ENCODE measurements at places on chromosomes 3 and 15. TPM values are rescaled to one million over a fixed set of nuclear protein-coding genes. Genes with fewer than 3 reads are reported as not detected.

The PLA2G4E gene
- total RNA-seq, result not detected

The IL20RB gene
- total RNA-seq, result 6.4 TPM

The SEMA7A gene
- total RNA-seq, result 12.0 TPM

The PGBD4 gene
- total RNA-seq, result 0.76 TPM

The COL6A6 gene
- not detected for total RNA-seq

The GOLGA8S gene
- not detected for total RNA-seq

The IQCF2 gene
- total RNA-seq, result not detected

The SLC9C1 gene
- not detected for total RNA-seq

The TMEM108 gene
- total RNA-seq, result 0.79 TPM

The PAK2 gene
- total RNA-seq, result 42.1 TPM

- no peak for DNase-seq
Observed at GRCh38 chr15:40471105-40471807, 472 bp downstream of the CHST14 start.

DNA sequence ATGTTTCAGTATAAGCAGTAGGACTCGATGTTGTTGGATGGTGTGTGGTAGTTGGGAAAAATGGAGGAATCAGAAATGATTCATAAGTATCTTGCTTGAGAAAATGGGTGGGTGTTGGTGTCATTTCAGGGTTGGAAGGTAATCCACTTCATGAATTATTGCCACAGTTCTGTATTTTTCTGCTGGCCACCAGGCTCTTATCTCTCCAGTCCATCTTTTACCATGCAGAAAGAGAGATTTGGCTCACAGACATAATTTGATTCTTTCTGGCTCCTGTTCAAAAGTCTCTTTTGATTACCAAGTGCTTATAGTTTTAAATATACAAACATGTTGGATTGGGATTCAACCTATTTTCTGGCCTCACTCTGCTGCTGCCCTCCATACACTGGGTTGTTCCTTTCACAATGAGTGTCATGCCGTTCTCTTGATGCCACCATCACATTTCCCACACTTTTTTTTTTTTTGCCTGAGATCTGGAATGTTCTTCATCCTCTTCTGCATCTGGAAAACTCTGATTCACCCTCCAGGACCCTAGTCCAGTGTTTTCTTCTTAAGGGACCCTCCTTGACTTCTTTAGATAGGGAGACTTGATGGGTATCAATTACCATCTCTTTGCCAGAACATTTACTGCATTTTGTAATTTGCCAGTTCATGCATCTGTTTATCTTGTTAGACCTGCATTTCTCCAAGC is 69.4 kb upstream of the GAP43 start:
- DNase-seq, result no peak

- peak; percentile 30 for DNase-seq
Observed at GRCh38 chr15:81170511-81170910, 26.2 kb upstream of the IL16 start.

GRCh38 chr3:183697610-183698317 is at the start of gene YEATS2:
Gene YEATS2, plus strand, starts transcription at chr3:183697797. Its CDS starts 17,366 bp downstream, at chr3:183715163.
- peak; percentile 79 for DNase-seq

DNA sequence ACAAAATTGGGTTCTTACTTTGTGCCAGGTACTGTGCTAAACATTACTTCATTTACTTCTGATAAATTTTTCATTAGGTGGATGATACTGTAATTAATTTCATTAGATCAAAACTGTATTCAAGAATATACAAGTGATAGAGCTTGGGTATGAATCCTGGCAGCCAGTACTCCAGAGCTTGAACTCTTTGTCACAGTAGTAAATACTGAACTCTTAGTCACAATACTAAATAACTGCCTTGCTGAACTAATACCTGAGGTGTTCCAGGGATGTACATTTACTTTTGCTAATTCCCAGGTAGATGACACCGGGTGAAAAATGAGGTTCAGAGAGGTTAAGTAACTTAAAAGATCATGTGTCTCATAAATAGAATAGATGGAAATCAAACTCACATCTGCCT is 20.3 kb downstream of the FXR1 start:
- DNase-seq, result no peak

DNA sequence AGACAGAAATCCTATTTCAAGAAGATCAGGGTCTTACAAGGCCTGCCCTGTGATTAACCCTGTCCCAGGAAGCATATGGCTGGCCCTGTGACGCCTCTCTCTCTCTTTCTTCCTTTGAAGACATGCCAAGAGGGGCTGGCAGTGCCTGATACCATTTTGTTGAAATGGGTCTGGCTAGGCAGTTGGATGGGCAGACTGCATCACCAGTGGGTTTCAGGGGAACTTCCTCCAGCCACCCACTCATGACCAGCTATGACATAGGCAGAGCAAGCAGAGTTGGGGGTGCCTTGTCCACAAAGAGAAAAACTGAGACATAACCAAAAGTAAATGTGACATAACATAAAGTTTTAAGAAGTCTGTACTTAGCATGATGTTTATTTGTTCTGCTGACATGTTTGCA is 31.4 kb upstream of the MANF start:
- peak; percentile 67 for DNase-seq

DNA sequence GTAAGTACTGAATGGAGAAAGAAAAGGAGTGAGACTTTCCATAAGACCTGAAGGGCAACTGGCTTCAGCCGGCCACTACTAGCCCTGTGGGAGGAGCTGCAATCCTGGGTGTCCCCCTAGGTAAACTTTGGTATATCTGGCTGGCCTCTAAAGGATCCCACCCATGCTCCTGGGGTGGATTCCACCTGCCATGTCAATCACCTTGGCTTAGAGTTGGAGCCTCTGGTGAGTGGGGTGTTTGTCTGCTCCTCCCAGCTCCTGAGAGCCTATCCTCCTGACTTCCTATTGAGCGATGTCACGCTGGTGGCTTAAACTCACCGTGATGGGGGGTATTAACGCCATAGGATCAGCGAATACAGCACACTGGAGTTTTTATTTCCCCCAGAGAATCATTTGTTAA is 2.6 kb downstream of the SPTBN5 start:
- DNase-seq, result no peak

DNA sequence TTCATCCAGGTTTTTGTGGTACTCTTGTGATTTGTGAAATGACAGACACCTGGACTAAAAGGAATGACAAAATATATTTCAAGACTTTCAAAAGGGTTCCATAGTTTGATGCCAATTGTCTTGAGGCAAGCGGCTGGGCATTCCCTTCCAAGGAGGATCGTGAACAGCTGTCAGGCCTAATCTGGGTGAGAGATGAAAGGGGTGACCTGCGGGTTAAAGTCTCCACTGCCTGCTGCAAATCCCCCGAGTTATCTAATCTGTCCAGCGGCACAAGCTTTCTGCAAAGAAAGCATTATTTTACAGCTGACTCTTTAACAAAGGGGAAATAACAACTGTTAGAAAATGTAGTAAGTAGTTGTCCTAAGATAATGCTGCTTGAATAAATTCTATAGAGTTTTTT is 128.7 kb upstream of the MB21D2 start:
- DNase-seq, result no peak

- no peak for DNase-seq
Observed at GRCh38 chr3:158100681-158101080, 5.5 kb downstream of the SHOX2 start.

DNA sequence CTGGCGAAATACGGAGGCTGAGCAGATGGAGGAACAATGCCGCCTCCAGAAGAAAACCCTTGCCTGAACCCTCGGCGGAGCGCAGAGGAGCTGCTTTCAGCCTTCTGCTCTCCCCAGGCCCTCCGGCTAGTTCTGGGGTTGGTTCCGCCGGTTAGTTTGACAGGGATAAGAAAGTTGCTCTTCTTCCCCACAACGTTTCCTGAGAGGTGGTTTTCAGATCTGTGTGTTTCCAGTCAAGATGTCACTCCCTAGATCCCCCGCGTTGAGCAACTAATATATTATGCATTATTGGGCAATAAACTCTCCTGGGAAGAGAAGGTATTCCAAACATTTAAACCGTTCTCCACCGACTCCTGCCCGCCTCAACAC is 551 bp downstream of the NLGN1 start:
- DNase-seq, result no peak

GRCh38 chr15:78046796-78047341 is 30.6 kb downstream of the TBC1D2B start:
- no peak for DNase-seq

DNA sequence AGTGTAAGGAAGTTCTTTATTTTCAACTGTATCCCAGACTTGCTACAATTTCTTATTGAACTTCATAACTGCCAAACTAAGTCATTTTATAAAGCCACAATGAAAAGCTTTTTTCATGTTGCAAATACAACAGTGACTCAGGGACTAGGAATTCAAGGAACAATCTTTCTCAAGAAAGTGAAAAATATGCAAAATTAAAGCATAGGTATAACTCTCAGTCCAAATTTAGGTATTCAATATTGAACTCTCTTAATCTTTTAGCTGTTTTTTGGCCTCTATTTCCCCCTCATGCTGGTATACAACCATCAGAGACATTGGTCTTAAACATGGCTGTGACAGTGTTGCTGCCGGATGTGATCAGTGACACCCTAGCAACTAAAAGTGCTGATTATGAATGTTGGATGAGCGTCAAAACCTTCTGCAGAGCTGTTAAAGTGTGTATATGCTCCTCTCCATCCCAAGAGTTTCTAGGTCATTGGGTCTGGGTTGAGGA is 476.9 kb downstream of the ZNF385D start:
- no peak for DNase-seq

DNA sequence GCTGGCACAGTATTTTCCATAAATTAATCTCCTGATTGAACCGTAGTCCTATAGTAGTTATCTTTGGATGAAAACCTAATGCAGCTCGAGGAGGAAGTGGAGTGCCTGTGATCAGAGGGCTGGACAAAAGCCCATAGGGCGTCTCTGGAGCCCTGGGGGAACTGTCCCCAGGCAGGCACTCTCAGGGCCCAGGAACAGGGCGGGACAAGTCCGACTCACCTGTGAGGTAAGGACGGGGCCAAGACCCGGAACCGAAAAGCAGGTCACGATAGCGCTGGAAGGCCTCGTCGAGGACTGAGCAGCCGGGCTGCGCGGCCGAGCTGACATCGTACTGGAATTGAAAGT is 341 bp downstream of the HEXA start:
- DNase-seq, result no peak

- DNase-seq, result no peak
Observed at GRCh38 chr3:124516333-124516732, 213.9 kb upstream of the UMPS start.

DNA sequence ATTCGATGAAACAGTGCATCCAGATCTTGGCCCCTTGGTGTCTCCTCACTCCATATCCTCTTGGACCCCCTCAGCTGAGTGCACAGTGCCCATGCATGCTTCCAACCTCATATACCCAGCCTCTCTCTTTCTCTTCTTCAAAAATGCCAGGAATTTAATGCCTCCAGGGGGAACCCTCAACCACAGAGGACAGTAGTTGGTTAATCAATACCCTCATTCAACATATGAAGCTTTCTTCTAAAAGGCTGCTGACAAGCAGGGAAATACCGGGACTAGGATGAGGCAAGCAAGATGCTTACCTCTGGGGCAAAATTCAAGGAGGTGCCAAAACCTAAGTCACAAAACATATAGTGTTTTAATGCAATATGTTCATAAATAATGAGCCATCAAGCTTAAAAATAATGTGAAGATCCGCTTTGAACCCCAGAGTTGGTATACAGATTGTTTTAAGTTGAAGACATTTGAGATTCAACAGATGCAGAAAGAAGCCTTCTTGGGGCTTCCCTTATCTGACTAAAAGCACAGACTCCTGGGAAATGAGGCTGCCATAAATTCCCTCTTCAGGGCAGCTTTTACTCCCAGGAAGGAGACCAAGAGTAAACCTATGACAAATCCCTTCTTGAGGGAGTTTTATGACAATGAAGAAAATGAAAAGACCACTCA is 48.2 kb upstream of the FHIT start:
- no peak for DNase-seq

DNA sequence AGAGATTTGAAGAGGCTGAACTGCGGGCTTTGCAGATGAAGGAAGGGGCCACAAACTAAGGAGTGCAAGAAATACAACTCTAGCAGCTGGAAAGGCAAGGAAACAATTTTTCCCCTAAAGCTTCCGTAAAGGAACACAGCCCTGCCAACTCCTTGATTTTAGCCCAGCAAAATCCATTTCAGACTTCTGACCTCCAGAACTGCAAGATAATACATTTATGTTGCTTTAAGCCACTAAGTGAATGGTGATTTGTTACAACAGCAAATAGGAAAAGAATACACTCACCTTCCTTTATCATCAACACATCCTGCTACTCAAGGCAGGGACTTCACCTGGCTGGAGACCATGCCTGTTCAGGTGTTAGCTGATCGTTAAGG is 119.3 kb upstream of the NR2E3 start:
- DNase-seq, result no peak

DNA sequence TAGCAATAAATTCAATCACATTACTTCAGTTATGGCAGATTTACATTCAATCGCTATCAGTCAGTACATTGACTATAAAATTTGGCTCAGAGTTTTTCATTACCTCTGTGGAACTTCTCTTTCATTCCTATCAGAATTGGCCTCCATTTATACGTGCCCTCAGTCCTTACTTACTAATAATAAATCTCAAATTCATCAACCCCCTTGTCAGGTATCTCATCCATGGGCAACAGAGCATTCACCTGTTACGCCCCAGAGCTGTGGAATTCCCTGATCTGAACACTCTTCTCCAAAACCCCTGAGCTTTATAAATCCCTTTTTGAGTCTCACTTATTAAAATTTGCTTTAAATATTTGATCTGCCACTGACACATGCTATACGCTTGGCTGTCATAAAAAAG is 492.9 kb downstream of the GBE1 start:
- no peak for DNase-seq

DNA sequence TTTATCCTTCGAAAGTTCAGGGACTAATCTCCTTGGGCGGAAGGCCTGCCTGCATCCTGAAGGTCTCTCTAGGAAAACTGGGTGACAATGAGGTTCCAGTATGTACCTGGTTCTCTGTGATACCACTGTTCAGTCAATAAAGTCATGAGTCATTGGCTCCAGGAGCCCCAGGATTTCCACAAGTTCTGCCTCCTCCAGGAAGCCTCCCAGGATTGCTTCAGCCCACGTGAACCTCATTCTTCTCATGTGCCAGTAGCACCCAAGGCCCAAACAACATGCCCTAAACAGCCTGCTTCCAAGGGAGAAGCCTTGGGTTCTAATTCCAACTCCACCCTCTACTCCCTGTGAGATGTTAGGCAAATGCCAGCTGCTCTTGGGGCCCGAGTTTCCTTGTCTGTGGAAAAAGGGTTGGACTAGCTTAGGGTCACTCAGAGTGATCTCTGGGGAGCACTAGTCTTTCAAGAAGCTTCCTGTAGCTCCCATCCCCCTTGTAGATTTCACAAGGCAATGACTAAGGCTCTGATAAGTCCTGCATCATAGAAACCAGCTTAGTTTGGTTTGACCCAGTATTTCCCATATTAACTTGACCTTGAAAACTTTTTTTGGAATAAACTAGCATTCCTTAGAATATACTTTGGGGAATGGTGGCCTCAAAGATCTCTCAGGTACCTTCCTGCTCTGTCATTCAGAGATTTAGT is 118.3 kb upstream of the ATP2B2 start:
- no peak for DNase-seq

DNA sequence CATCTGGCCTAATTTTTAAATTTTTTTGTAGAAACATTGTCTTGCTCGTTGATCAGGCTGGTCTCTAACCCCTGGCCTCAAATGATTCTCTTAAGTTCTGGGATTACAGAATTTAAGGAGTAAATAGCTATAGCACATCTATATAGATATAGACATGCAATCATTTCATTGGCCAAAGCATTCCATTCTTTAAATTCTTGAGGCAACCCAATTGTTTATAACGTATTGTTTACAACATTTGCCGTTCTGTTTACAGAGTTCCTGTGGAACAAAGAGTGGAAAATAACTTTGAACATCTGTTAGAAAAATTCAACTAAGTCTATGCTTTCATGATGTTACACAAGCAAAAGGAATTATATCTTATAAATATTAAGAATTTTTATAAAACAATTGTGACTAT is 205.2 kb upstream of the ROBO2 start:
- DNase-seq, result no peak

Measured in MG63 (cell line).